Ovary (tissue), 10 donors: ENCODE measurements at places on chromosomes 12 and 14. TPM values are rescaled to one million over a fixed set of nuclear protein-coding genes. Genes with fewer than 3 reads are reported as not detected.
A peak's percentile ranks its signal among the peaks of the same experiment; 100 is the strongest.

DNA sequence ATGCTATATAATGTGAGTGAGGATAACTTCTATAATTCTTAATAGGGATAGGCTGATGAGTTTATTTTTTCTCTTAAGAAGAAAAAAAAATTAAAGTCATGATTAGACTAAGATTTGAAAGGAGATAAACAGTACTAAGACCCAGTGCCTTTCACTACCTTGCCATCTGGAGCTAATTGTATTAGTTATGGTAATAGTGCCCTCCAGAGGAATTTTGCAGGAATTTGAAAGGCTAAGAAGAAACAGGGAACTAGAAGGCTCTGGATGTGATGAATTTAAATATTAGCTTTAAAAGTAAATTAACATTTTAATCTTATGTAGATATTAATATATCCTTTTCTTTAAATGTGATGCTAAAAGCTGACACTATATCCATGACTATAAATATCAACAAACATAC lies 36.6 kb upstream of the PIK3C2G start:
- no peak for DNase-seq

- no peak for DNase-seq
Measured at GRCh38 chr14:53055003-53055402, 98.1 kb downstream of the DDHD1 start.

DNA sequence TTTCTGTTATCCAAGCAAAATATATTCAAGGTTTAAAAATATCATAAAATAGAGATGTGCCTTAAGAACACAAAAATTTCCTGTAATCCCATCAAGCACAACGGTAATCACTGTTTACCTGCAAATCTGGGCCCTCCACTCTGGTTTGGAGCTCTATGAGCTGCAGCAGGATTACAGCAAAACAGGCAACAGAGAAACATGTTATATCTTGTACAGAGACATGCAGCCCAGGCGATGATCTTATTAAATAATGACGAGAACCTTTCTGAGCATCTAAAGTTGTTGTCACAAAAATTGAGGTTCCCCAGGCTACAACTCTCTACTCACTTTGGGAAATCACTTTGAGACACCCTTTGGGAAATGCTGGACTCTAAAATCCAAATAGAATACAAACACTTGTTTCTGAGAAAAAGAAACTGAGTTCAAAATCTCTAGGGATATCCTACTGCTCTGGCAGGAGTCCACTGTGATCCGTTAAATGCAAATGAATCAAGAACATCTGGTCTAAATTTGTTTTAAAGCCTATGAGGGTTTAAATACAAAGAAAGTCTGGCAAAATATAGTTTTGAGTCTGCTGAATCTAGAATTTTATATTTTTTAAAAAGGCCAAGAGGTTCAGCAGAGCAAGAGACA lies 36.3 kb downstream of the STON2 start:
- DNase-seq, result no peak

- DNase-seq, result no peak
Measured at GRCh38 chr14:69886453-69887242, 7.4 kb downstream of the SMOC1 start.

GRCh38 chr12:121711361-121712189 lies 977 bp upstream of the TMEM120B start:
- DNase-seq, result no peak

GRCh38 chr12:15116086-15116485 lies 105.1 kb downstream of the RERG start:
- DNase-seq, result peak; percentile 20

ATXN2 gene
- 70.3 TPM for total RNA-seq

DBX2 gene
- total RNA-seq, result not detected

A2M gene
- 222 TPM for total RNA-seq

TDG gene
- total RNA-seq, result 13.7 TPM
